Heart left ventricle (tissue), 16 donors: ENCODE measurements at places on chromosomes 5 and 9.
A peak's percentile ranks its signal among the peaks of the same experiment; 100 is the strongest.

GRCh38 chr5:65482736-65483545, 1.2 kb upstream of the ADAMTS6 start:
- peak overlapping the region; percentile 61 for H3K4me3 ChIP-seq
- no peaks in the 10 kb centered on the region for H3K36me3 ChIP-seq
- DNase-seq = no peak
- H3K27ac ChIP-seq = peak overlapping the region; percentile 91
- no peaks in the 10 kb centered on the region for H3K27me3 ChIP-seq
- H3K4me1 ChIP-seq = peaks cover 9% of the 10 kb centered on the region

DNA sequence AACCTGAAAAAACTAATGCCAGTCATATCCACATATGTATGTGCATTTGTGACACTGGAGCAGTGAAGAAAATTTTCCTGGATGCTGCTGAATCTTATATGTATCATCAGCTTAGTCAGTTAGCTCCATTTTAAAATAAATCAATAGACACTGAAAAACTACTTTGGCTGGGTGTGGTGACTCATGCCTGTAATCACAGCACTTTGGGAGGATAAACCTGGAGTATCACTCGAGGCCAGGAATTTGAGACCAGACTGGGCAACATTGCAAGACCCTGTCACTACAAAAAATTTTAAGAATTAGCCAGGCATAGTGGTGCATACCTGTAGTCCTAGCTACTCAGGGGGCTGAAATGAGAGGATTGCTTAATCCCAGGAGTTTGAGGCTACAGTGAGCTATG, 511.0 kb upstream of the TLE4 start:
- H3K36me3 ChIP-seq = no peaks in the 10 kb centered on the region
- DNase-seq = no peak
- no peak overlapping the region for H3K27ac ChIP-seq
- no peaks in the 10 kb centered on the region for H3K4me1 ChIP-seq
- no peak overlapping the region for H3K4me3 ChIP-seq

GRCh38 chr9:133089271-133089671, 27.5 kb downstream of the CEL start:
- no peak overlapping the region for H3K4me3 ChIP-seq
- H3K27ac ChIP-seq = no peak overlapping the region
- peaks cover 7% of the 10 kb centered on the region for H3K4me1 ChIP-seq
- H3K36me3 ChIP-seq = no peaks in the 10 kb centered on the region
- no peak for DNase-seq

- no peak overlapping the region for H3K27ac ChIP-seq
- peak; percentile 52 for DNase-seq
- H3K36me3 ChIP-seq = peaks cover 51% of the 10 kb centered on the region
- H3K27me3 ChIP-seq = no peaks in the 10 kb centered on the region
- H3K4me3 ChIP-seq = no peak overlapping the region
- H3K4me1 ChIP-seq = peaks cover 13% of the 10 kb centered on the region
Measured at GRCh38 chr9:128120061-128120740, 7.3 kb downstream of the PTGES2 start.

DNA sequence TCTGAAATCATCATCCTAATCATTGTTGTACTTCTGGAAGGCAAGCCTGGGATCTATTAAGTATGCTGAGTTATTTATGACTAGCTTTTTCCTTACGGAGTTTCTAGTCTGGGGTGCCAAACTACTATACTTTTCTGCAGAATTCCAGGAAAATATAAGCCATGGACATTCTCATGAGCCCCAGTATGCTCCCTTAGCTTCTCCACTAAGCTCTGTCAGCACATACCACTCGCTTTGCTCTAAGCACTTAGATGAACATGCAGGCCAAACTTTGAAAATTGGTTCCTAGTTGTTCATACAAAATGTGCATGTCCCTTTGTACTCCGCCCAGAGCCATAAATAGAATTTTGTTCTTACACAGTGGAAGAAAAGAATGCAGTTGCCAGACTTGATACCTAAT, 284.6 kb downstream of the ARRDC3 start:
- no peaks in the 10 kb centered on the region for H3K27me3 ChIP-seq
- H3K4me1 ChIP-seq = peaks cover 6% of the 10 kb centered on the region
- no peak for DNase-seq
- H3K36me3 ChIP-seq = no peaks in the 10 kb centered on the region
- H3K4me3 ChIP-seq = no peak overlapping the region

- H3K27me3 ChIP-seq = no peaks in the 10 kb centered on the region
- no peaks in the 10 kb centered on the region for H3K4me1 ChIP-seq
- H3K4me3 ChIP-seq = no peak overlapping the region
- H3K36me3 ChIP-seq = no peaks in the 10 kb centered on the region
- H3K27ac ChIP-seq = no peak overlapping the region
Measured at GRCh38 chr5:7794311-7794710, 56.6 kb downstream of the CFAP90 start.

DNA sequence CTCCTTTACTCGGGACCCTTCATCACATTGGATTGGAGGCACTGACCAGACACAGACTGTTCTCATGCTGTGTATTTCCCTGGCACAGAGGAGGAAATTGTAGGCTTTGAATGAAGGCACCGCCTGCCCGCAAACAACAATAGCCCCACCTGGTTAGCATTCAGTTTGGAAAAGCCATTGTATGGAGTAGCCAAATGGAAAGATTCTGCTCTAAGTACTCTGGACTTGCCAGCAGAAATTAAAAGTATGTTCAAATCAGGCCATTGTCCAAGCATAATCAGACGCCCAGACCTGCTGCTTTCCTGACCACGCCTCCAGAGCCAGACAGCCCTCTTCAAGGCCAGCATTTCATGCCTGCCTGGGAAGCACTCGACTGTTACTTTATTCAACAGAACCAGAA, 8.0 kb upstream of the SEMA4D start:
- H3K27ac ChIP-seq = no peak overlapping the region
- no peaks in the 10 kb centered on the region for H3K36me3 ChIP-seq
- H3K4me1 ChIP-seq = peaks cover 3% of the 10 kb centered on the region
- no peak for DNase-seq
- H3K4me3 ChIP-seq = no peak overlapping the region

DNA sequence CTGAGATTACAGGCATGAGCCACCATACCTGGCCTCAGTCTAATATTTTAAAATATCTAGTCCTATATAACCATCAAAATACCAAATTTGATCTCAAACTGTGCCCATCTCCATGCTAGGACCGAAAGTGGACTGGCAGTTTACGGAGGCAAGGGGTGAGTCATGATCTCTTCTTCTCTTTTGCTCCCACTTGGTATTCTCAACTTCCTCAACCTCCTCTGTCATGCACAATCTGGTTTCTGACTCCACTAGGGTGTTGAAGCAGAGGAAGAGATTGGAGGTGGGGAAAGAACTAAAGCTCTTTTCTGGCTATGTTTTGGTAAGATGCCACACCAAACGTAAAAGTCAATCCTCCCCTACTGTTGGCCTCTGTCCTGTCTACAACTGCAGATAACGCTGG, 55.9 kb upstream of the CEMIP2 start:
- H3K36me3 ChIP-seq = no peaks in the 10 kb centered on the region
- no peaks in the 10 kb centered on the region for H3K27me3 ChIP-seq
- no peak overlapping the region for H3K4me3 ChIP-seq
- H3K4me1 ChIP-seq = no peaks in the 10 kb centered on the region
- DNase-seq = no peak

DNA sequence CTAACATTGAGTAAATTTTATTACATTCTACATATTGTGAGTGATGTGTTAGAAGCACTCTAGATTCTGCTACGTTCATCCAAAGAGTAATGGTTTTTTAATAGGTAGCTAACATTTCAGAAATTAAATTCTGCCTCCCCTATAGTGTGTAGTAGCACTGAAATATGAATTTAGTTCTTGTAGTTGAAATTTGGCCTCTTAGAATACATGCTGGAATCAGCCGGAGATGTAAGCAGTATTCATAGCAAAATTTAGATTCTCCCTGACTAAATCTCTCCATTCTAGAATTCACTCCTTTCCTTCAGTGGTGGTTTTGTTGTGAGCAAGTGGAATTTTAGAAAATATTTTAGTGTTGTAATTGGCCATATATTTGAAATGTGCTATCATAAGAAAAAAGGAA, 799.9 kb upstream of the CDH10 start:
- no peaks in the 10 kb centered on the region for H3K36me3 ChIP-seq
- H3K27me3 ChIP-seq = no peaks in the 10 kb centered on the region
- no peak for DNase-seq
- H3K4me1 ChIP-seq = no peaks in the 10 kb centered on the region
